ENCODE measurements at places on chromosomes 2 and 18.

GRCh38 chr2:47891369-47892337, 14.6 kb downstream of the FBXO11 start:
- DNase-seq, result no peak

DNA sequence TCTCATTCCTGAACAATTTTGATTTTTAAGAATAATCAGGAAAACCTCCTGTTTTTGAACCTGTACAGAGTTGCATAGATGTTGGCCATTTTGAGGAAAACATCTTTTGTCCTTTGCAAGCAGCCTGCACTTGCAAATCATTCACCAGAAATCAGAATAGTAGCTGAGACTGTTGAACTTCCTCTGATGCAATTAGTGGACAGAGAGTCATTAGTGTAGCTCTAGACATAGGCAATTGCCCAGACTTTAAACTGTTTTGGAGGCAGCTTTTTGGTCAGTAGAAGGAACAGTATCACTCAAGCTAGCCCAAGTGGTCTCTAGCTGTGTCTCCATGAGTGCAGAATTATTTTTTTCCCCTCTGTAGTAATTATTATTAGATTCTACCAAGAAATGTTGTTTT, 326.1 kb downstream of the PIK3C3 start:
- no peak for DNase-seq

- DNase-seq, result no peak
Measured at GRCh38 chr2:197416268-197416667, 18.6 kb downstream of the SF3B1 start.

DNA sequence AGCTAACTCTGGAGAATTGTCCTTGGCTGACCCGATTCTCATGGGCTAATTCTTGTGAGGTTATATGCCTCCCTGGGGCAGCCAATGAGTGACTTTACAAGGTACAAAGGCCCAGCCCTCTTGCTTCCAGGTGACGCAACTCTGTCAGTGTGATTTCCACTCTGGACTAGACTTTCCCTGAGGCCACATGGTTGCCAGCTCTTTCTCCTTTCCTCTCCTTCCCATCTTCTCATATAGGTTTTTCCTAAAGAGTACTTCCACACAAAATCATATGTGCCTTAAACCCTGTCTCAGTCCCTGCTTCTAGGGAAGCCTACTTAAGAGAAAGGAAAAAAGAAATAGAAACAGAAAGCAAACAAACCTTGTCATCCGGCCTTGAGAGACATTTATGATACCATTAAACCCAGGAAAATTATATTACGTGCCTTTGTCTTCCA, 226.2 kb upstream of the ZSWIM2 start:
- DNase-seq, result no peak

DNA sequence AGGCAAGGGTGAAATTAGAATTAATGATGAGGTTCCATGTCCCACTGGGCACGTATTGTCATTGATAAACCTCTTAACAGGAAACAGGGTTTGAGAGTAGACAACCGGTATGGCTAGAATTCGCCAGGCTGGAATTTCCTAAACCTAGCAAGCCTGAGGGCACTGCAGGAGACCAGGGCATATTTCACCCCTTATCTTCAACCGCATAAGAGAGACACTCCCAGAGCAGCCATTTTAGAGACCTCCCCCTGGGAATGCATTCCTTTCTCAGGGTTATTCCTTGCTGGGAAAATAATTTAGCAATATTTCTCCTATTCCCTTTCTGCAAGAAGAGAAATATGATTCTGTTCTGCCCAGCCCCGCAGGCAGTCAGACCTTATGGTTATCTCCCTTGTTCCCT, 334.6 kb upstream of the LYPD1 start:
- no peak for DNase-seq

DNA sequence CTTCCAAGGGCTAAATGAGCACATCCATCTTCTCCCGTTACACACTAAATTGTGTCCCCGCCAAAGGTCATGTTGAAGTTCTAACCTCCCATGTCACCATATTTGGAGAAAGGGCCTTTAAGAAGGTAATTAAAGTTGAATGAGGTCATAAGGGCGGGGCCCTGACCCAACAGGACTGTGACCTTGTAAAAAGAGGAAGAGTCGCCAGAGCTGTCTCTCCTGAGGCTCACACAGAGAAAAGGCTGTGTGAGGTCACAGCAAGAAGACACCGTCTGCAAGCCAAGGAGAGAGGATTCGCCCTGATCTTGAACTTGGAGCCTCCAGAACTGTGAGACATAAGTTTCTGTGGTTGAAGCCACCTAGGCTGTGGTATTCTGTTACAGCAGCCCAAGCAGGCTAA, 24.1 kb downstream of the TRABD2A start:
- peak; percentile 66 for DNase-seq

- no peak for DNase-seq
Measured at GRCh38 chr2:56132138-56132537, 51.7 kb upstream of the CCDC85A start.

DNA sequence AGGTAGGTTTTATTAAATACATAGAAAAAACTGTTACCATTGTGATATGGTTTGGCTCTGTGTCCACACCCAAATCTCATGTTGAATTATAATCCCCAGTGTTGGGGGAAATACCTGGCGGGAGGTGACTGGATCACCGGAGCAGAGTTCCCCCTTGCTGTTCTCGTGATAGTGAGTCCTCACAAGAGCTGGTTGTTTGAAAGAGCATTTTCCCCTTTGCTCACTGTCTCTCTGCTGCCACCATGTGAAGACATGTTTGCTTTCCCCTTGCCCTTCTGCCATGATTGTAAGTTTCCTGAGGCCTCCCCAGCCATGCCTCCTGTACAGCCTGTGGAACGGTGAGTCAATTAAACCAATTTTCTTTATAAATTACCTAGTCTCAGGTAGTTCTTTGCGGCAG, 352.7 kb upstream of the SLC39A10 start:
- no peak for DNase-seq

GRCh38 chr2:236809716-236810115, 240.1 kb downstream of the ACKR3 start:
- no peak for DNase-seq

DNA sequence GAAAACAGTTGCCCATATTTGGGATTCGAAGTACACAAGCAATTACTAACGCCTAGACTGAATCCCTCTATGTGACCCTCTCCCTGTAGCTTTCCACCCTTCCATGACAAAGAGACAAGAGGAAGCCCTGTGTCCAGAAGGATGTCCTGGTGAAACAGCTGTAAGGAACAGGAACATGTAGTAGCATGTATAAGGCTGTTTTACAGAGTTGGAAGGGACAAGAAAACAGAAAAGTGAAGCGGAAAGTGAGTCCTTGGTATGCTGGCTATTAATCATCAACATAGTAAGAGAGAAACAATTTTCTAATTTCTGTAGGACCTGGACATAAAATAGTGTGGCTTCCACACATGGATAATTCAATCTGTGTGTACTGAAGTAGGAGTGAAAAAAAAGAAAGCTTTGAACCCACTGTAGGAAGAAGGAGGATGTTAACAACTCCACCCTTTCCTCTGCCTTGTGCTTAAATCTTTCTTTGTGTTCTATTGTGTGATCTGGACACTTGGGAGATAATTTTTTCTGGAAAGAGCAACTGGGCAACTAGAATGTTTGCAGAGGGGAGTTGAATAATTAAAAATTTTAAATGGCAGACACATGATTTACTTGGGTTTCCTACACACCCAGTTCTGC, 162.3 kb upstream of the ZSWIM2 start:
- no peak for DNase-seq

DNA sequence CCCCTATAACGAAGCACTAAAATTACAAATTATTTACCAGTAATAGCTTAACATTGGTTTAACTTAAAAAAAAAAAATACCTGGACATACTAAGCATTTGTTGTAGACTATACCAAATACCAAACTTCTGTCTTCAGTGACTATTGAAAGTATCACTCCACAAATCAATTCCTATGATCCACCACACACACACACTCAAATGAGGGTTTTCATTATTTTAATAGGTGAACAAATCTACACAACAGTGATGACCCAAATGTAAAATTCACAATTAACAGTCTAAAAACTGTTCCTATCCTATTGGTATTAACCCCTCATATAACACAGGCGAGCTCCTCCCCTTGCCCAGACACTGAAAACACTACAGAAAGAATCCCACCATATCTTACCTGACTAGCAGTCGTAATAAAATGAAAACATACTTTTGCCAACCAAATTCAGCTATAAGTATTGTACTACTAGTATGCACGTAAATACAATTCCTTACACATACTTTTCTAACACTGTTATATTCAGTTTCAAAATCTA, 2.5 kb downstream of the SP3 start:
- no peak for DNase-seq

- no peak for DNase-seq
Measured at GRCh38 chr2:164917296-164917903, 37.9 kb downstream of the SLC38A11 start.

- DNase-seq, result no peak
Measured at GRCh38 chr18:48042431-48042830, 112.0 kb upstream of the SMAD2 start.

- no peak for DNase-seq
Measured at GRCh38 chr2:137237055-137237454, 471.7 kb downstream of the THSD7B start.

- no peak for DNase-seq
Measured at GRCh38 chr2:28209261-28209691, 183.4 kb upstream of the FOSL2 start.

- DNase-seq, result no peak
Measured at GRCh38 chr18:13542520-13542847, 183.9 kb downstream of the FAM210A start.

DNA sequence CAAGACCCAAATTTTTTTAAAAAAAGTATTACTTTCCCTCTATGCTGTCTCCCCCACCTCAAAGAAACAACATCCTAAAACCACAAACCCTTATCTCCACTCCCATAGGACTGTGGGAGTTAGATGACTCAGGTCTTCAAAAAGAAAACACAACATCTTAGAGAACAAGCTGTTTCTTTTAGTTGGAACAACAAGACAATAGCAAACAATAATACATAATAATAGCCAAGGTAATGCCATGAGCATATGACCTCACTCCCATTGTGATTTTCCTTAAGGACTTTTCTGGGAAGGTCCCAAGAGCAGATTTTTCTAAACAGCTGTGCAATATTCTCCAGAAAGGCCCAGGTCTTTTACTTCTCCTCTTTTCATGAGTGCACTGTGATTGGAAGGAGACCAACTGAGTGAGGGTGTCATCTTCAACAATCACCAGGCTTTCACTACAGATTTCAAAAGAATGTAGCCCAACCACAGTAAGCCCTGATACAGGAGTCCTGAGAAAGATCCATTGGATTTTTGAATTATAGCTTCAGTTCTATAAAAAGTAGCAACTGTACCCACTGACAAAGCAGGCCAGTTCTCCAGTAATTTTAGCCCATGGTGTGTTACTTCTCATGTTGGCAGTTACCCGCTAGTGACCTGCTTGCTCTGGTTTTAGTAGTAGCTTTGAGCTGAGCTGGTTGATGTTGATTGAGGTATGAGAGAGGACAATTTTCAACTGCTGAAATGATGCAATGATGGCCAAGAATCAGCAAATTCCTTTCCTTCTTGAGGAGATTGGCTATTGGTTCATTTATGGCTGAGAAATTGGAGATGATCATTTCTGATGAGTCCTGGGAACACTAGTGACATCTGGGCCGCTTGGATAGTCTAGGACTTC, 144.5 kb upstream of the TCF4 start:
- DNase-seq, result no peak

- DNase-seq, result no peak
Measured at GRCh38 chr2:36408198-36408703, 52.7 kb downstream of the CRIM1 start.

GRCh38 chr18:658001-658946, 821 bp downstream of the TYMS start:
- DNase-seq, result peak; percentile 55

DNA sequence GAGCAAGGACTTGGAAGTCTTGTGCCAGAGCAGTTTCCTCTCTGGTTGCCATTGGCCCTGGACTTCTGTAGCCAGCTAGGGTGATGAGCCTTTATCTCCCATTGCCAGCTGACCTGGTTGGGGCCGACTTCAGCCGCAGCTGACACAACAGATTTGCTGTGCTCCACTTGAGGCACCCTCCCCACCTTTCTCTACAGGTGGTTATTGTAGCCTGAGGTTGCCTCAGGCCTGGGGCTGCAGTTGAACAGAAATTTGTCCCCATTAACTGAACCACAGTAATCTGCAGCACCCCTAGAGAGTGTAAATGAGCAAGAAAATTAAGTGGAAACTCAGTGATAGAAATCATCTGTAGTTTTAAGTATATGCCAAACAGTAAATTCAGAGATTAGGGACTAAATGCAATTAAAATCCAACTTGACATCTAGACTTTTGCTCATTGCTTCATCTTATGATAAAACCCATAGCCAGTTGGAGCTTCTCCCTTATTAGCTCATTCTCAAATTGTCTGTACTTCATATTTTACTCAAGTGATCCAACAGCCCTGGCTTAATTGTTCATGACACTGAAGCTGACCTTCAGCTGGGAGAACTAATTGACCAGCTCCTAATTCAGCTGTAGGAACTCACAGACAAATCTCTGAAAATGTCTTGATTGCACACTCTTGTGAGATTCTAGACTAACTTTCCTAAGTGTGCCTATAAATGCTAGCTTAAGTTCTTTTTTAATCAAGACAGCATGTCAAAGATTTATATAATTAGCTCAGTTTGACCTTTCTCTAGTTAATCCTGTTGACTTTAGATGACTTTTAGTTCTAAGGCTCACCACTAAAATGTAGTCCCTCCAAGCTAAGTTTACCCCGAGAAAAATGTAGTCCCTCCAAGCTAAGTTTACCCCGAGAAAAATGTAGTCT, 48.9 kb downstream of the COPS8 start:
- DNase-seq, result no peak

- no peak for DNase-seq
Measured at GRCh38 chr2:84493514-84493913, 22.8 kb upstream of the DNAH6 start.

- no peak for DNase-seq
Measured at GRCh38 chr2:137367361-137367760, 596.9 kb upstream of the HNMT start.

- no peak for DNase-seq
Measured at GRCh38 chr2:167595839-167596471, 651.4 kb downstream of the STK39 start.

- DNase-seq, result no peak
Measured at GRCh38 chr2:63667132-63667700, 78.5 kb downstream of the MDH1 start.

DNA sequence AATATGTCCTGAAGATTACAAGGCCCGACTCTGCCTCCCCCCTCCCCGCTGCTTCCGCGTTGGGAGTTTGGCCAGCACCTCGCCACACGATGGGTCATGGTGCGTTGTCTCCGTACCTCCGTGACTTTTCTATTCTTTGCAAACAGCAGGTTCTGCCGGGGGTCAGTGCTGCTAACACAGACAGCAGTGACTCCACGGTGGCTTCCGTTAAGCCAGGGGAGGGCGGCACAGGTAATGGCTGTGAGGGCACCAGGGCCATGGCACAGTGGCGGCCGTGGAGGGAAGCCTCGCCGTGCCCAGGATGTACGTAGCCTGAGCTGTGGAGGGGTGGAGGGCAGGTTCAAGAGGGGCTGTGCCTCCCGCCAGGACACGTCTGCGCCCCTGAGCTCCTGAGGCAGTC, 115.5 kb downstream of the NFATC1 start:
- DNase-seq, result peak; percentile 2

DNA sequence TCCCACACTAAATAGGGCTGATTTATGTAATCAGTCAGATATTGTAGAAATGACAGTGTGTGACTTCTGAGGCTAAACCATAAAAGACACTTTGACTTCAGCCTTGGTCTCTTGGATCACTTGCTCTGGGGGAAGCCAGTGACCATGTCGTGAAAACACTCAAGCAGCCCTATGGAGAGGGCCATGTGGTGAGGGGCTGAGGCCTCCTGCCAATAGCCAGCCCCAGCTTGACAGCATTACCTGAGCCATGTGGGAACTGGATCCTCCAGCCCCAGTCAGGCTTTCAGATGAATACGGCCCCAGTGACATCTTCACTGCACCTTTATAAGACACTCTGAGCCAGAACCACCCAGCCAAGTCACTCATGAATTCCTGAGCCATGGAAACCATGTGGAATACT, 20.8 kb downstream of the TNS1 start:
- DNase-seq, result no peak

Data from CD8-positive, alpha-beta T cell (primary cell).